ENCODE measurements at places on chromosomes 13 and 19. TPM values are rescaled to one million over a fixed set of nuclear protein-coding genes. Genes with fewer than 3 reads are reported as not detected.

DNA sequence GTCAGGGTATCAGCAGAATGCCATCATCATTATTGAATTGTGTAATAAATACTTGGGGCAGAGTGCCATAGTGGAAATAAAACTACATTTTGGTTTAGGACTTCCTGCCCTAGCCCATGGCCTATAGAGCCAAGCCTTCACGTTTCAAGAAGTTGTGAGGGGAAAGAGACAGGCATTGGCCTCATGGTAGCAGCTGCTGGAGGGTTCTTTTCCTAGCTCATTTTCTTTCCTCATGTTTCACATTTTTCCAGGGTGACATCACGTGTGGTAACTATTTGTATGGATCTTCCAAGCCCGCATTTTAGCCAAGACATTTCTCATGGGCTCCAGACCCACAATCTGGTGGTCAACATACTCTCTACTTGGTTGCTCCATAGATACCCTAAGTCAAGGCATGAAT lies 80.4 kb downstream of the LRCH1 start:
- no peak overlapping the region for H3K4me3 ChIP-seq
- H3K27ac ChIP-seq: no peak overlapping the region
- DNase-seq: no peak

GRCh38 chr13:48783695-48784230 lies 130.0 kb downstream of the CYSLTR2 start:
- H3K36me3 ChIP-seq: no peaks in the 10 kb centered on the region
- H3K4me1 ChIP-seq: no peaks in the 10 kb centered on the region
- no peak overlapping the region for H3K4me3 ChIP-seq
- no peak overlapping the region for H3K27ac ChIP-seq
- no peaks in the 10 kb centered on the region for H3K27me3 ChIP-seq

The RASAL3 gene
- polyA plus RNA-seq: 1.5 TPM

The SIGLEC5 gene
- not detected for polyA plus RNA-seq

The ERFL gene
- not detected for polyA plus RNA-seq

The TJP3 gene
- polyA plus RNA-seq: 0.46 TPM

All from ovary (tissue), 10 donors.